DND-41 (cell line): ENCODE measurements at places on chromosomes 2 and 18.

- no peak for DNase-seq
Measured at GRCh38 chr2:17822445-17823117, 6.3 kb downstream of the MSGN1 start.

DNA sequence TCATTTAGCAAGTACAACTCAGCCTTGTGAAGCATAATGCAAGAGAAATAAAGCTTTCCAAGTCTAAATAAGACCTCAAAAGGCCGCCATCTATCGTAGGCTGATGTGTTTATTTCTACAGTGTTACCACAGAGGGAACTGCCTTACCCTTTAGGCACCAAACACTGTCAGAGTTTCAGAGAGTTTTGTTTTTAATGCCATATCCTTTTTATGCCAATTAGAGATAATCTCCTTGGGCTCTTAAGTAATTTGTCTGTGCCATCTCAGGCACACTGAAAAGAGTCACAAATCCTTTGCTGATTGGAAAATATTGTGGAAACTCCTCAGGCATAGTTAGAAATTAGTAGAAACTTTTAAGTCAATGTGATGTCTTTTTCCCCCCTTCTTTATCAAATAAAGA is 797.1 kb downstream of the SLC4A3 start:
- DNase-seq = no peak

- DNase-seq = no peak
Measured at GRCh38 chr2:127092306-127092705, 14.6 kb downstream of the BIN1 start.

- peak; percentile 56 for DNase-seq
Measured at GRCh38 chr2:165203689-165204559, at the start of gene SCN3A. TSS of gene SCN3A (minus strand) at chr2:165204050. CDS start at chr2:165176394, 27,656 bp downstream.

- no peak for DNase-seq
Measured at GRCh38 chr18:28729321-28729720, 552.4 kb upstream of the CDH2 start.
